Temporal lobe (tissue), 4 donors: ENCODE measurements at places on chromosomes 2 and 18. TPM values are rescaled to one million over a fixed set of nuclear protein-coding genes. Genes with fewer than 3 reads are reported as not detected.

IL1A gene
- total RNA-seq, result not detected

FMNL2 gene
- total RNA-seq, result 88.3 TPM

TLX2 gene
- total RNA-seq, result not detected

AQP4 gene
- 84.8 TPM for total RNA-seq

SIGLEC15 gene
- total RNA-seq, result not detected

ZNF396 gene
- total RNA-seq, result 3.2 TPM

CTLA4 gene
- total RNA-seq, result not detected

MEMO1 gene
- total RNA-seq, result 50.4 TPM

TANC1 gene
- total RNA-seq, result 5.9 TPM

SNTG2 gene
- 0.98 TPM for total RNA-seq

NAPG gene
- 45.5 TPM for total RNA-seq

ARHGAP25 gene
- total RNA-seq, result 2.0 TPM

SRD5A2 gene
- total RNA-seq, result under 0.01 TPM

PXDN gene
- total RNA-seq, result 22.1 TPM

IL18RAP gene
- total RNA-seq, result not detected
